ENCODE measurements at places on chromosomes 1 and 21.

DNA sequence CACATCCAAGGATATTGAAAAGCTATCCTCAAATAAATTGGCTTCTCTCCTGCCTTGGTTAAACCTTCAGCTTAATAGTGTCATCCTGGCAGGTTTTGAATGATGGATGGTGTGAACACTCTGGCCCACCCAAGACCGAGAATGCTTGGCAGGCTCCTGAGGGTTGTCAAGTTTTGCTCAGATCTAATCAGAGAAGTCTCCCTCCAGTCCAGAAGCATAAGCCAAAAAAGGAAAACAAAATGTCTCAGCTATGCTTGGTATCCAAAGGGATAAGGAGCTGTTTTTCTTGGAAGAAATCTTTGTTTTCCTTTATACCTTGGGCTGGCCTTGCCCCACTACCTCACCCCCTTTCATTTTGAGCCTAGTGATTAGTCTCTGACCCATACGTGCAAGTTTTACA is 172.7 kb downstream of the CRB1 start:
- no peak for DNase-seq

- DNase-seq = no peak
Observed at GRCh38 chr1:60169206-60169605, 95.6 kb upstream of the C1orf87 start.

GRCh38 chr1:178543290-178543607 is 30.3 kb downstream of the TEX35 start:
- no peak for DNase-seq

DNA sequence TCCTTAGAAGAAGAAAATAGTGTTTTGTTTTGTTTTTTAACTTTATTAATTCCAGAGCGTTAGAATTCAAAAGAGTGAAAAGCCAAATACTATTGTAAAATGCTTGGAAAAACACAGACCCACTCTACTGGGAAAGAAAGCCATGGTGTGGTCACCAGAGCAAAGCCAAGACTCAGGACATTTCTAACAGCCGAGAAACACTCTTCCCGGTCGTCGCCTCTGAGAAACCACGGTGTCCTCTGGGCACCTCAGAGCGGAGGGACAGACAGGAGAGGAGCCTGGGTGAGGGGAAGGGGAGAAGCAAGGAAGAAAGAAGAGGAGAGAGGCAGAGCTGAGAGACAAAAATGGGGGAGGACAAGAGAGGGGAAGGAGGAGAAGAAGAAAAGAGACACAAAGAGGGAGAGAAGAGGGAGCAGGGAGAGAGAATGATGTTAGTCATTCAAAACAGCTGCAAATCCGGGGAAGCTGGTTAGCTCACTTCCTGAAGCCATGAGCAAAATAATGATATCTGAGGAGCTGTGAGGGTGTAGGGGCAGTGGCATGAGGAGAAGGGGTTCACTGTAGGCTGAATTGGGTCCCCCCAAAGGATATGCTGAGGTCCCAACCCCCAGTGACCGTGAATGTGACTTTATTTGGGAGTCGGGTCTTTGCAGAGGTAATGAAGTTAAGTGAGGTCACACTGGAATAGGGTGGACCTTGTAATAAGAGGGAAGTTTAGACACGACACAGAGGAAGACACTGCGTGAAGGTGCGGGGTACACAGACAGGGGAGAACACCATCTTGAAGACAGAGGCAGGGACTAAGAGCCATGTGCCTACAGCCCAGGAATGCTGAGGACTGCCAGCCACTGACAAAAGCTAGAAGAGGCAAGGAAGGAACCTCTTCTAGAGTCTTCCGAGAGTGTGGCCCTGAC is 58.2 kb upstream of the DMRTB1 start:
- peak; percentile 43 for DNase-seq

DNA sequence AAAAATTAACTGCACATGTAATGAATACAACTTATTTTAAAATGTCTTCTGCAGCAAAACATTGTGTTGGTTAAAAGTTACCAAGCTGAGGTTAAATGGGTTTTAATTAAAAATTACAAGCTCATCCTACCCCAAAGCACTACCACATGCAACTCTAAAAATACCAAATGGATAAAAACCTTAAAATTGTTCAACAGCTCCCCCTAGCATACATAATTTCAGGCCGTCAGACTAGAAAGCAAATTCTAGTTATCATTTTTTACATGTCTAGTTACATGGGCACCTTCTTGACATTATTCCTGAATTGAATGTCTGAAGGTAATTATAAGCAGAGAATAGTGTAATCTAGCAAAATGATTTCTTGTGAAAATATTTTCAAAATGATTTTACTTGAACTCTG is 176.5 kb downstream of the C1orf21 start:
- DNase-seq = peak; percentile 12

DNA sequence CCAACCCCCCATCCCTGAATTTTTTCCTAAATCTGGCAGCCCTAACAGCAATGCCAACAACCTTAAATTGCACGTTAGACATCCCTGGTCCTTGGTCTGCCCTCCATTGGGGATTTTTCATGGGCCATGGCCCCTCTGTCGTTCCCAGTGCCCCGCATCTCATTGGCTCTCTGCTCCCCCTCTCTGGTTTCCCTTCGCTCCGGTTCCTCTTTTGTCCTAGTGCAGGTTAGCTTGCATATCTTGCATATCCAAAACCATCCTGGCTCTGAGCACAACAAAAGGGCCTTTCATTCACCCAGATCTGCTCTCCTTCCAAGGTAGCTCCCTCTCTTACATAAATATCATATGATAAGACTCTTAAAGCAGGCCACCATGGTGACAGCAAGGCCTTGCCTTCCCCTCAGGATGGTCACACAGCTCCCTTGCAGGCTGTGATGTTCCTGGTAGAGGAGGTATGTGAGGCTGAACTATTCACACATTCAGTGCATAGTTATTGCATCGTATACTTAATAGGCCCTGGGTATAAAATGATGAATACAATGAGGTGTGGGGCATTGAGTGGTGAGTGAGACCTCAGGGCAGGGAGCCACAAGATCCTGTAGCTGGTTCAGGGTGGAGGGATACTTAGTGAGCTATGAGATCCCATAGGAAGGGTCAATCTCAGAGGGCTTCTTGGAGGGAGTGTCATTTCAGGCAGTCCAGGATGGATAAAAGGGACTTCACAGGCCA is 45.2 kb downstream of the TENT5C start:
- DNase-seq = no peak

GRCh38 chr1:119141020-119141424 is 569 bp upstream of the WARS2 start:
- DNase-seq = peak; percentile 64

DNA sequence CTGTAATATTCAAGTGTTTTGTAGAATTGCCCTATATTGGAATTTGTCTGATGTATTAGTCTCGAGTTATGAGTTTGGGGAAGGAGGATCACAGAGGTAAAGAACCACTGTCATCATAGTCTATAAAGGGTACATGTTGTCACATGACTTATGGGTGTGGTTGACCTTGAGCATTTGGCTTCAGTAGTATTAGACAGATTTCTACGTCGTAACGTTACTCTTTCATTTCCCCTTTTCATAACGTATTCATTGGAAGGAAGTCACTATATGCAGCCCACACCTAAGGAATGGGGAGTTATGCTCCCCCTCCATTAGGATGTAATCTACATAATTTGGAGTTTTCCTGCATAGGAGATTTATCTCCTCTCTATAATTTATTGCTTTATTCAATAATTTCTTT is 110.1 kb upstream of the VAV3 start:
- no peak for DNase-seq

DNA sequence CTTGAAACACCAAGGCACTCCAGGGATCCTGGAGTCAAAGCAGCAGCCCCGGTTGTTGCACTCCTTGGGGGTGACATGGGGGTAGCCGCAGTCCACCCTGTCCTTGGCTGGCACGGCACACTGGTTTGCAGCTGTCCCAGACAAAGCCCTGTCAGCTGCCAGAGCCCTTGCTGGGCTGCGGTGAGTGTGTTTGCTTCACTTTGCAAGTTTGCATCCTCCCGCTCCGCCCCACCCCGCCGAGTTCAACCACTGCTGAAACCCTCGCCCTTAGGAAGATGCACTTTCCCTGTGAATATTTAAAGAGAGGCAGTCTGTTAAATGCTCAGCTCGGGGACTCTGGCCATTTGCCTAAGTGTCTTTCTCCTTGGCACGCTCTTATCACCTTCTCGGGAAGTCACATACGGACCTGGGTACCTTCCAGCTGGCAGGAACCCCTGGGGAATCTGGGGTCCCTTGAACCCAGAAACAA is 1.7 kb downstream of the TFF3 start:
- DNase-seq = no peak

- DNase-seq = peak; percentile 73
Observed at GRCh38 chr1:15153184-15153841, at the start of gene TMEM51. Gene TMEM51 (plus strand): TSS chr1:15153747. CDS start chr1:15215088, 61,341 bp downstream.

Measured in HT1080 (cell line).